ENCODE measurements at places on chromosomes 3 and 15.

- no peak for DNase-seq
Observed at GRCh38 chr3:105614288-105615030, 247.8 kb downstream of the ALCAM start.

DNA sequence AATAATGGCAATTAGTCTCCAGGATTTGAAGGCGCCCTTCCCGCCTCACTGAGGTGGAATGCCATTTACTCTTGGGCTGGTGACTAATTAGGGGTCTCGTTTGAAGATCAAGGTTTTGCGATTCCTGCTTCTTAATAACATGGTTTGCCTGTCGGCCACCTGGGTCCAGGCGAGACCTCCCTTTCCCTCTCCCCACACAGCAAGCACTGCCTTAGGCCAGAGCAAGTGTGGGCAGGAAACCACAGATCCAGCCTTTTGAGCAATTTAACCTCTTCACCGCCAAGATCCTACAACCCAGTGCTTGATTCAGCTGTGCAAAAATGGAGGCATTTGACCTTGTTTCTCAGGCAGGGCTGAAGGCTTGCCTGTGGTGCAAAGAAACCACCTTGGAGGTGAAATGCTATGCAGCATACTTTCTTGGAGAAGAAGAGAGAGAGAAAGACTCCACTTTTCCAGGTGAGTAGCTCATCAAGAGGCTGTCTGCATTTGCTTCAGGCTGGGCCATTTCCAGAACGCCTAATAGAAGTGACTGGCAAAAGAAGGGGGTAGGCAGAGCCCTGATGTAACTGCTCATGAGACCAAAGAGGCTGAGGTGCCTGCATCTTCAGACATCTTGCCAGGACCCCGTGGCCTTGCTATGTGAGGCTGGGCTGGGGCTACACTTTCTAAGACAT is 34.1 kb upstream of the WNT5A start:
- no peak for DNase-seq

GRCh38 chr3:194269610-194270145 is 81.5 kb downstream of the CPN2 start:
- DNase-seq, result peak; percentile 41

- DNase-seq, result no peak
Observed at GRCh38 chr15:95834028-95834804, 496.3 kb upstream of the NR2F2 start.

DNA sequence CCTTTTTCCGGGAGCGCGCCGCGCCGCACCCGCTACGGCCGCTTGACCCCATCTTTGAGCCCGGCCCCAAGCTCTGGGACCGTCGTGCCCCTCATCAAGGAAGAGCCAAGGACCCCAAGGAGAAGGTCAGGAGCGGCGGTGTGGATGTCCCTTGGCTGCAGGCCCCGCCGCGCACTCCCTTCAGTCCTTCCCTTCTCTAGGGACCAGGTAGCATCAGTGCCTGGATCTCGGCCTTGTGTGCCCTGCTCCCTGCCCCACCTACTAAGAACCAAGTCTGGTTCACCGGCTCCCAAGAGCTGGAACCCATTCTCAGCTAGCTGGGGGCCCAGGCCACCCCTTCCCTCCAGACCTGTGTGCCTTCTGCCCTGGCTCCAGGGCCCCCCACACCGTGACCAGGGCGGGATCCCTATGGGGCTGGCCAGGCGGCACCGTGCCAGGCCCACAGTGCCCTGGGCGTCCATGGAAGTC is 69.3 kb upstream of the CGNL1 start:
- DNase-seq, result no peak

DNA sequence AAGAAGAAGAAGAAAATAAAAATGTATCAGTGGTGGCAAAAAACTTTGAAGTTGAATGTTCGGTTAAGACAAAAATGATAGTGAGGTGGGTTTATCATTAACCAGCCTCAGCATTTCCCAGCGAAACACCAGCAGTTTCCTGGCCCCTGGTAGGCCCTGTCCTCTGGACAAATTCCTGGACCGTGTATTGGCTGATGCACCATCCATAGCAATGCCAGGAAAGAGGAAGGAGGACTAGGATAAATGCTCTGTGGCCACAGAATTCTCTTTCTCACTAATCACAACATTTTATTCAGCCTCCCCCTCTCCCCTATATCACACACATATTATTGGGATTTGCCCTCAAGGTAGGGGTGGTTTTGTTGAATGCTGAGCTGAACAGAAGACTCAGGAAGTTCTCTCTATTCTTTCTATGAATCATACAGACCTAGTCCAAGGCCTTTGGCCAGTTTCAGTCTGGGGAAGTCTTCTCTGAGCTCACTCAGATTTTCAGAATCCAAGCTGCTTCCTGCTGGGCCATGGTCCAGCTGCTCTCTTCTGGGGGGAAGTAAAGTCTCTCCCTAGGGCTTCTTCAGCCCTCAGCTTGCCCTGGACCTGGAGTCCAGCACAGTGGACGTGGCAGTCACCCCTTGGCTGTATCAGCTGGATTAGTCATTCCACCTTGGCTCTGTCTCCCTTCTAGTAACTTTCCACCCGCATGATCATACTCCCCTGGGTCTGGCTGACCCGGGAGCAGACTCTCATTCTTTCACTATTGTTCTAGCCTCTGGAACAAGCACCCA is 27.6 kb downstream of the SLC28A1 start:
- DNase-seq, result no peak

DNA sequence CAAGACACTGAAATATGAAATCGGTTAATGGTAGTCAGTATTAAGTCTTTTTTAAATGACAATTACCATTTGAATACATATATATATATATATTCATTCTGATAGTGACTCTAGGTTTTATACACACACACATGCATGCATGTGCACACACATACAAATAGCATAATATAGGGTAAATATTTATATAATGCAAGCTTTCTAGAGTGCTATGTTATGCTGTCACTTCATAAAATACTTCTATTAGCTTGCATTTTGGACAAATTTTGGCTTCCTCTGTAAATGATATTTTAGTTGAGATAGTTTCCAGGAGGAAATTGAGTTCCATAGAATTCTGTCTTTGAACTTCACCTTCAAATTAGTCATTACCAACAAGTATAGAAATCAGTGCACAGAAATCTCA is 89.9 kb upstream of the EPHA3 start:
- no peak for DNase-seq

DNA sequence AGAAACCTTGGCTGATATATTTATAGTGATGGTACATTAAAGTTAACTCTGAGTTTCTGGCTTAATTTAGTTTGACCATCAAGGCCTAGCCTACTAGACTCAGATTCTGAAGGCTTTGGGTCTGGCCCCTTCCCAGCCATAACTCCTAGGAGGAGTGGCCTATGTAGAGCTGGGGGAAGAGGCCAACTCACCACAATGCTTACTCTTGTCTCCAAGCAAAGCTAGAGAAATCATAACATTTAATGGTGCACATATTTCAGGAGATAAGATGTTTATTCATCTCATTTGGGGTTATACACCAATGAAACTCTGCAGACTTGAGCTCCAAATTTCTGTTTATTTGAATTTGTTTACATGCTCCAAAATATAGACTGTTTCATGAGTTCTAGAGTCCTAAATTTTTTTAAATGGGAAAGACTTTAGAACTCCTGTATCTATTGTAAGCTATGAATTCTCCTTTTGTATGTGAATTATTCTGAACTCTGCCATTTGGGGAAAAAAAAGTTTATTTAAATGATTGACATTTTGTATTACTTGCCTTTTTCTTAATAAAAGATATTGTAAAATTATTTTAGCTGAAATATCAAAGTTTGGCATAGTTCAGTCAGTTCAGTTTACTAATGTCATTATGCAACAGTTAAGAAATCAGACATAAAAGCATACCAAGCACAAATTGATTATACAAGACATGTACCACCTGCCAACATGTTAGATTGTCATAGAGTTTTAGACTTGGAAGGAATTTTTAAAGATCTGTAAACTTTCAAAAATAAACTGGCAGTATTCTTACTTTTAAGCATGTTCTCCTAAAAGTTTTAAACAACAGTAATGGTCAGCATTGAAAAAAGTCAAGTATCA is 143.4 kb upstream of the NR2E3 start:
- DNase-seq, result no peak

DNA sequence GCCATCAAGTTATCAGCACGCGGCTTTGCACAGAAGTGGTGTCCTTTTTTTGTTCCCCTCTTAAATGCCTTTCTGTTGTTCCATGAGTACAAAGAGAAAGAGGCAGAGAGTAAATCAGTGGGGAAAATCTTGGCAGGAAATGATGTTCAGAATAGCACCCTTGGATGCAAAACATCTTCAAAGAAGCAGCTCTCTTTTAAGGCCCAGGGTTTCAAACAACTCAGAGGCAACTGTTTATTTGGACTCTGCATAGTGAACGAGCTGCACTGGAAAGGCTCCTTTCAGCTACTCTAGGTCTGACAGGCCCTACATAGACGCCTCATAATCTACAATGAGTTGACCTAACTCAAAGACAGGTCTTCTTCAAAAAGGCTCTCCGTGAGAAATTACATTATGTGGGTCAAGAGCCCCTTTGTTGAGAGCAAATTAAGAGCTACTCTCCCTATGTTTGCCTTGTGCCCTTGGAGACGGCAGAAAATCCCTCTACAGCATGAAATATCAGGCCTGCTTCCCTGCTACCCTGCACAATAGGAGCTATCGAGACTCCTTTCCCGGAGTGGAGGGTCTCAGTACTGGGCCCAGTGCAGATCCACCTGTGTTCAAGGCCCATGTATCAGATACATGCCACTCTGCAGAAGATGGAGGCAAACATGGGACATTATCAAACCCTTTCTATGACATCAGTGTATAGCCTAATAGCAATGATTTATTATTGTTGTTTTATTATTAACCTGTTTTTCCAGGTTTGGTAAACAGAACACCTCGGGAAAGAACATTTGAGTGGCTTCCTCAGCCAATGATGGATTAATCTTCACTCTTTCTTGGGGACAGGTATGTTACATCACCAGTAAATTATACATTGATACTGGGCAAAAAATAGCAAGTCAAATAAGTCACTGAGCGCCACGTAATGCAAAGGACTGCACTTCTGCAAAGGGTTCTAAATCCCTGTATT is 53.1 kb downstream of the HEG1 start:
- no peak for DNase-seq

GRCh38 chr3:22585911-22586310 is 617.2 kb upstream of the UBE2E2 start:
- DNase-seq, result no peak

DNA sequence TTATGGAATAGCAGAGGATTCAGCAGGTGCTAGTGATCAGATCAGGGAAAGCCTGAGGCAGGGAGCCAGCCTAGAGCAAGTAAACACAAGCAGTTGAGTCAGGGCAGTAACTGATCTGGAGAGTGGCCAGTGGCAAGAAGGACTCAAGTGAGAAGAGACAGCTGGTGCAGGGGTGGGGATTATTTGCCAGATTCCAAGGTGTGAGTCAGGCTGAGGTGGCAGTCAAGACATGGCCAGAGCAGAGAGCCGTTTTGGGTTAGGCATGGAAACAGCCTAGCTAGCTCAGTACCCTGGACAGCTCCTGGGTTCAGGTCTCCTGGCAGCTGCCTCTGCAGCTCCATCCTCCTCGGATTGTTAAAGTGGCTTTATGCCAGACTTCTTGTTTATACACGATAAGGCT is 281.9 kb upstream of the ONECUT1 start:
- peak; percentile 77 for DNase-seq

DNA sequence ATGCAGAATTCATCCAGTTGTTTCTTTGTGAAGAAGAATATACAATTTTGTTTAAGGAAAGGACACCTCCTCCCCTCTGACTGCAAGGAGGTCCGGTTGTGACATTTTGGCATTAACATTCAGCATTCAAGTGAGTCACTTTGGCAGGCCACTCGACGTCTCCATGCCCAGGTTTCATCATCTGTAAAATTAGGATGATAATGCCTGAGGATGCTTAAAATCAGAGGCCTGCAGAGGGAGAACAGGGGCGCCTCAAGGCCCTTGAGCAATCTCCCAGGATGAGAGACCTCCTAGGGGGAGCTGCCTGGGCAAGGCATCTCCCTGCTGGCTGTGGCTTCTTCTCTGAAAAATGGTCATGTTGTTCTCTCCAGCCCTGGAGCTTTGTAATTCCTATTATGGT is 236.0 kb downstream of the CACNA2D3 start:
- no peak for DNase-seq

GRCh38 chr3:37694284-37694675 is 167.4 kb upstream of the CTDSPL start:
- no peak for DNase-seq

- DNase-seq, result peak; percentile 30
Observed at GRCh38 chr3:10547841-10548783, 42.7 kb upstream of the ATP2B2 start.

DNA sequence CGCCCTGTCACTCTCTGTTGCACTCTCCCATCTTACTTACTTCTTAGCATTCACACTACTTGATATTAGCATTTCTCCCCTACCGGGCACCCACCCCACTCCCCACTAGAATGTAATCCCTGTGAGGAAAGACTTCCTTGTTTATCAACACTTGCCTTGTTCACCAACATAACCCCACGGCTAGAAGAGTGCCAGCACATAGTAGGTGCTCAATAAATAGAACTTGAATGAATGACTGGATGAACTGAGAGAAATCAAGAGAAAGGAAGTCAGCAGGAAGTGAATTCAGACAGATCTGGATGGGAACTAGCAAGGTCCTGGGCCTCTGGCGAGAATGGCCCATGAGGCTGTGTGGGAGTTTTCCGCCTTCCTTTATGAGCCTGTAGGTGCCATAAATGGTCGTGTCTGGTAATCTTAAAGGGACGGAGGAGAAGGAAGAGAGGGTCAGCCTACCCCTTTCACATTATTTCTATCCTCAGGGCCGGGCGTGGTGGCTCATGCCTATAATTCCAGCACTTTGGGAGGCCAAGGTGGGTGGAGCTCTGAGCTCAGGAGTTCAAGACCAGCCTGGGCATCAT is 42.4 kb upstream of the HERC1 start:
- no peak for DNase-seq

DNA sequence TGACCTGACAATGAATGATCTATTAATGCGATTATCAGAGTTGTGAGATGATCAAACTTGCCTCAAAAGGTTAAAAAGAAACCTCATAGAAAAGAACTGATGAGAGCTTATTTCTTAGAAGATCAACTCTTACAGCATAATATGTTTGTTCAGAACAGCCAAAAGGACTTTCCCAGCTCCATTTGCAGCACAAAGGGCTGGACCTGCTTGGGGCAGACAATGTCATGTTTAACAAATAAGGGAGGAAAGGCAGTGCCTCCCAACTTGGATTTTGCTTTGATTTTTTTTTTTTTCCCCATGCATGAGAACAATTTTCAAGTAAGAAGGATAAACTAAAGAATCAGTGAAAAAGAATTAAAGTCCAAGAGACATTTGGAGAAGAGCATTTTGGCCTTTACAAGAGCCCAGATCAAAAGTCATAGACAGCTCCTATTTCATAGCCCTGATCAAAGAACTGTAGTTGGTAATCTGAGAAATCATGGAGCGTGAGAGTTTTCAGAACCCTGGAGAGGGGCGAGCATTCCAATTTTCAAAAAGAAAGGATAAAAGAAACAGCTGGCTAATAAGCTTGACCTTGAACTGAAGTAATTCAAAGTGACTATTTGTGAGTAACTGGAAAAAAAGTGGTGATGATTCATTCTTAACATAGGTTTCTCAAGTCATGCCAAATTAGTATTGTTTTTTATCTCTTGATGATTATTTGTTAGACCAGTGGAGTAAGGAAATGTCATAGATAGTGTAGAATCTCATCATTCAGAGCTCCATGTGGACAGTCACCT is 136.0 kb upstream of the CFAP20DC start:
- no peak for DNase-seq

All from H1 (cell line).